ENCODE measurements at places on chromosomes 2 and 18.

- no peak for DNase-seq
These were observed 385.4 kb upstream of the NXPH2 start for GRCh38 chr2:139165601-139166000.

GRCh38 chr2:174240097-174240496 lies 8.2 kb downstream of the OLA1 start:
- no peak for DNase-seq

DNA sequence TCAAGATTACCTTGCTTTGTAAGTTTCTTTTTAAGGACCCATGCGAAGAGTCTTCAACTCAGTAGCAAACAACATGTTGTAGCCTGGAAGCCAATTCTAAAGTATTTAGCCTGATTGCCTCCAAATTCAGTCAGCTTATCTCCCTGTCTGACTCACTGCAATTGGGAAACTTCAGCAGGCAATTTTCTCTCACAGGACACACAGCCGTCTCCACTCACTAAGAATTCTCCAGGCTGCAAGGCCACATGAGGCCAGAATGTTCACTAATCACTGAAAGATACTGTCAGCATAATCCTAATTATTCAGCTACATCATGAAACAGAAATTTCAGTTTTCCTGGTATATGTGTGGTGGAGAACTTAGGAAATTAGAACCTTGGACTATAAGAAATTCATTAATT lies 78.1 kb upstream of the PDE1A start:
- no peak for DNase-seq

DNA sequence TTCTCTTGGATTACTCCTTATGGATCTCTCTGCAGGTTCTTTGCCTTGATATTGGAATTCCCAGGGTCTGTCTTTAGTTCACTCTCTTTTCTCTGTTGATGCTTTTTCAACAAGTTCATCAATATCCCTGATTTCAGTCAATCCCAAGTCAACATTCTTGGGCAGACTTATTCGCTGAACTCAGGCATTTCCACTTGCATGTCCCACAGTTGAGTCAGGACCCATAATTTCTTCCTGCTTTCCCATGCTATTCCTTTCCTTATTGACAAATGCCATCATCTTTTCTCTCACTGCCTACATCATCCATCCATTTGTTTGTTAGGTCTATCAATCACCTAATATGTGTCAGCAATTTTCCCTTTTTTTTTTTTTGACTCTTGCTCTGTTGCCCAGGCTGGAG lies 11.6 kb downstream of the GPD2 start:
- DNase-seq = no peak

DNA sequence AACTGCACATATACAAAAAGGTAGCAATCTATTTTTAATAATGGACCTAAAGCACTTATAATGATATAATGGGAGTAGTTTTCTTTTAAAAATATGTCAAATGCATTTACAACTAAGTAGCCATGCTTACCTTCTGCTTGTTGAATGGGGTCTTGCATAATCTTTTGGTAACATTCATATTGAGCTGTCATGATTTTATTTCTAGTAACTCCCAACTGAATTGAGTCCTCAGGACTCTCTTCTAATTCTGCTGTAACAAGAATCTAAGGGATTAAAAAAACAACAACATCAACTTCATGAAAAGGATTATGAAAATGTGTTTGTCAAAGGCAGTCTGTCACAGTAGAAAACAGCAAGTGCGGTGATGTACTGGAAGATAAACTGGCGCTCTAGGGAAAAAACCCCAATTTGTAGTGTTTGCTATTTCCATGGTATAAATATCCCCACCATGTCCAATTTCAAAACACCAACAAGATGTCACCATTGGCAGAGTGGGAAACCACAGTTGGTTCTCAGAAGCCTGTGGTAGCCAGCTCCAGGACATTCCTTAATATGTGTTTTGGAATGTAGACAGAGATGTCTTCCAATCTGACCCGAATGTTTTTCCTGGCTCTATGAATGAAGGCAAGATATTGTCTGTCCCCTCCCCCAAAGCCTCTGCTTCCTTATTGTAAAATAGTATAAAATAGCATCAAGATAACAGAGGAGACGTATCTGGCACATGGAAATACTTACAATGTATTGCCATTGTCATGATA lies 64.8 kb downstream of the CALCRL start:
- DNase-seq = no peak

DNA sequence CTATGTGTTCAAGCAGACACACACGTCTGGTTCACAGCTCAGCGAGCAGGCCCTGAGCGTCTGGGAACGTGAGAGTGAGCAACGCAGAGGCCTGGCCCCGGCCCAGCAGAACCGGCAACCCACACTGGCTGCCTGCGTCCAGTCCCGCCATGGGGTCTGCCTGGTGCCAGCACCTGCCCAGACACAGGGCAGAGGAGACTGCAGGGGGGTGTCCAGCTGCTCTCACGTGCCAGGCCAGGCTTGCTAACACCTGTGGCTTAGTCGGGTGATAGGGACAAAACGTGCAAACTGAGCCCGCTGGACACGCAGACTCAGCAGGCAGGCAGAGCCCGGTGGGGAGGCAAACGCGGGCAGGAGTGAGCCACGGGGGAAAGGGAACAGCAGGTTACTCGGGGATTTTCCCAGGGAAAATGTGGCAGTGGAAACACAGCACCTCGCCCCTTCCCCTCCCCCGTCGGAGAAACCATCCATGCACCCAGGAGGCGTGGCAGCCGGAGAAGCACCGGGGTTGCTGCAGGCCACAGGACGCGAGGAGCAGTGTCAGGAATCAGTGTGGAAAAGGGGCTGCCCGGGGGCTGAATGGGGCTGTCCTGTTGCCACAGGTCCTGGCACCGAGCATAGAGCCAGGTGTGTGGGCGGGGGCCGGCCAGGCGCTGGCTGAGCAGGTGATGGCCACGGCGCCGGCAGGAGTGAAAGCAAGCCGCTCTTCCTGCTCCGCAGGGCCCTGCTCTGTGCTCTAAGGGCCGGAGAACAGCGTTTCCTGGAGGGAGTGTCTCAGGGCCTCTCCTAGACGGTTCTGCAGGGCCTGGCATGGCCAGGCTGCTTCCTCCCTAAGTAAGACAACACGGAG lies 154.7 kb downstream of the HDAC4 start:
- no peak for DNase-seq

DNA sequence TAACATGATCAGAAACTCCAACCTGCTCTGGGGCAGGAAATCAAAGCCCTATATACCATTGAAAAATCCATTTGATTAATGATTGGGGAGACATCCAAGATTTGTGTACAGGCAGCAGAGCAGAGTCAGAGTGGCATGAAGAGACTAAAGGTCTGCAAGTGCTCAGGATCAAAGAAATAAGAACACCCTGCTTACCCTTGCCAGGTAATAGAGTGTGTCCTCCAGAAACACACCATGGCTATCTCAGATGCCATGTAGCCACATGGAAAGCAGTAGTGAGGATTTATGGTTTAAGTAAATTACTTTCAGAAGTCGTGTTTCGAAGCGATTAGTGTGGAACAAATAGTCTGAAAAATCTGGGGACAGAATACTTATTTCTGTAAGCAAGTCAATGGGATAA lies 592.9 kb downstream of the SUCLG1 start:
- DNase-seq = no peak

- no peak for DNase-seq
These were observed 326.3 kb downstream of the TSN start for GRCh38 chr2:122081751-122082150.

DNA sequence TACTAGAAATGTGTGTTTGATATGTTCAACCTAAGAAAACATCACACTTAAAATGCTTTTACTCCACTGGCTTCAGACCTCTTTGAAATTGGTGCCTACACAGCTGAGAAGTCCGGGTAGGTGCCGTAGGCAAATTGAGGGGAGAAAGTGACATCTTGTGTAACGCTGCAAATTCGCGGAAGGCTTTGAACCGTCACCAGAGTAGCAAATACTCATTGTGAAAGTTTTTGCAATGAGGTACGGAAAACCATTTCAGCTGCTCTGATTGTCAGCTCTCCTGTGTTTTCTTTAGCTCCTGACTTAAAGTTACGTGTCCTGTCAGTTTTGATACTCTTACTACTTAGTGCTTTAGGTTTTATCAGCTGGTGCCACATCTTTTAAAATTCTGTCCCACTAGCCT lies 224.5 kb downstream of the FAM210A start:
- DNase-seq = peak; percentile 29

DNA sequence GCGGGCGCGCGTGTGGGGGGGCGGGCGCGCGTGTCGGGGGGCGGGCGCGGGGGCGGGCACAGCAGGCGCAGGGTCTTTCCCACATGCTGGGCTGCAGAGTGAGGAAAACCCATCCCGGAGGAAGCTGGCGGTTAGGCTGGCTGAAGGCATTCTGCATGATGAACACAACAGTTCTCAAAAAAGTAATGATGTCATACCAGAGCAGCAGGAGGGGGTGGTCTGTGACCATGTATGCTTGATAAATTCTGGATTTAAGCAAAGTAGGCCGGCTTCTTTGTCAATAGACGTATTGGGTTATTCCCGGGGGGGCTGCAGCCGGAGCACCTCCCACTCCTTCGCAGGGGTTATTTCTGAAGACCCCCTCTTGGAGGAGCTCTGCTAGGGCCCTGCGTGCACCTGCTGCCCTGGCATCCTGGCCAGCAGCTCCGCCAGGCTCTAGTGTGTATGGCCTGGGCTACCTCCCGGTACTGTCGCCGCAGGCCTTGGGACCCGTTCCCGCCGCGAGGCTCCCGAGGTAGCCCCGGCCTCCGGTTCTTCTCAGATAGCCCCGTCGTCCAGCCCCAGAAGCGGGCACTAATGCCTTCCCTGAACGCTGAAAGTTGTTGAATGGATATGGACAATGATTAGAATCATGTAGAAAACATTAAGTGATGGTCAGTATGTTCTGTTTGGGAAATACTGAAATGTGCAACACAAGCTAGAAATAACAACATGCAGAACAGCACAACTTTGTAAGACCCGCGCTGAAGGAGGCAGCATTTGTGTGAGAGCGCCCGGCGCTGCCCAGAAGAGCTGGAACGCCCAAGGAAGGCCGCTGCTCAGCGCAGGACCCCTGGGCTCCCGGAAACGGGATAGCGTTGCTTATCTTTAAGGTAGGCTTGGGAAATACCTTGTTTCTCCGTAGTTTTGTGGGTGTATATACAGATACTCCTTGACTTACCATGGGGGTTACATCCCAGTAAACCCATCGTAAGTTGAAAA lies 101.4 kb upstream of the RAB6C start:
- DNase-seq = no peak

DNA sequence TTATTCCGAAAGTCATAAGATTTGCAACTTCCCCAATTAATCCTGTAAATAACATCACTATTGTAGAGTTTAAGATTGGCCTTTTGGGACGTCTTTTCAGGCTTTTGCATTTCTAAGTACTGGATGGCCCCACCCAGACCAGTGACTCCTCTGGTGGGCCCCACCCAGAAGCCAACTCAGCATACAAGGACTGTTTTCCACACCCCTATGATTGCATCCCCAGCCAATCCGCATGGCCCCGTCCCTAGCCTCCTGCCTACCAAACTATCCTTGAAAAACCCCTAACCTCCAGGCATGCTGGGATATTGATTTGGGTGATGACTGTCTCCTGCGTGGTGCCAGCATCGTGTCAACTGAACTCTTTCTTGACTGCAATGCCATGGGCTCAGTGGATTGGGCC lies 24.5 kb upstream of the TGIF1 start:
- DNase-seq = no peak

DNA sequence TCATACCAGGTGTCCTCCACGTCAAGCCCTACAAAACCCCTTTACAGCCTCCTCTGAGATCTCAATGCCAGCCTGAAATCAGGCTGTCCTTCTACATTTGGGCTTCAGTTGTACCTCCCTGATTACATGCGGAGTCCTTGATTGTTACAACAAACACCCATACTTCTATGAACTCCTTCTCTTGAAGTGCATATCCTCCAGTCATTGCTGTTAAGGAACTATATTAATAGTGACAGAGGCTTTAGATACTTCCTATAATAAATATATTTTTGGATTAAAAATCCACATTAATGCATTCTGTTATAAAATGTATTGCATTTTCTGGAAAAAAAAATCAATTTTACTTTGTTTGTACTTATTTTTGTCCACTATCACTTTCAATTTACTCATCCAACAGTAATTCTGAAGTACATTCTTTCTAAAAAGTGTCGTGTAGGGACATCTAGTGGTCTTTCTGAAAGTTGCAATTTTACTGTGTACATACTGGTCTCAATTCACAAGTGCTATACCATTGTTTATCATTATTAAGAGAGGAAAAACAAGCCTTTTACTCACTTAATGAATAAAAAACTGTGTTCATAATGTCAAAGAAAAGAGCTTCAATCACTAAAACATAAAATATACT lies 316.4 kb downstream of the DSEL start:
- DNase-seq = no peak

- DNase-seq = no peak
These were observed 30.8 kb upstream of the TRIB2 start for GRCh38 chr2:12685956-12686355.

- DNase-seq = no peak
These were observed 143.5 kb upstream of the MSH6 start for GRCh38 chr2:47639467-47639866.

- no peak for DNase-seq
These were observed 86.8 kb downstream of the SEMA4F start for GRCh38 chr2:74740741-74741431.

DNA sequence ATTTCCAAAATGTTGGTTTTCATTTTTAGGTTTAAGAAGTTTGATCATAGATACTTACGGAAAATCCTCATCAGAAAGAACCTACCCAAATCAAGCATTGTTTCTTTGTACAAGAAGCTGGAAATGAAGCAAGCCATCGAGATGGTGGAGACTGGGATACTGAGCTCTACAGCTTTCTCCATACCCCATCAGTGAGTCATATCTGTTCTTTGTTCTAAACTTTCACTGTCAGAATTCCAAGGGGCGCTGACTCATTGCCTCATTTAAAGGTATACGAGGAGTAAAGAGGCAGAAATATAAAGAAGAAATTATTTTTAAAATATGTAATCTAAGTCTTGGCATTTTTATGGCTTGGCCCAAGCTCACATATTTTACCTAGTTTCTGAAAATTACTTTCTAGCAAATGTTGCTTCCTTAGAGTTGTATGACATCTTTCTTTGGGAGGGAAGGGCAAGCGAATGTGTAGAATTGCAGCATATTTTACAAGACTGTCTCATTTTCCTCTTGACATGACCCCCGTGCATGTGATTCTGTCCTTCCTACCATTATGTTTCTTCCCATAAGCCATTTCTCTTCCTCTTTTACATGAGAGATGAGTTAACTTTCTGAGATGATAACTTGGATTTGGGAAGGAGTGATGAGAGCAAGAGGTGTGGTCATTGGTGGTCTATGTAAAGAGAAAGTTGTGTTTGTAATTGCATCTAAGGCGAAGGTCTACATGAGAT lies 41.2 kb downstream of the SLC9A4 start:
- no peak for DNase-seq

- no peak for DNase-seq
These were observed 228.5 kb downstream of the ALPK2 start for GRCh38 chr18:58400331-58400870.

DNA sequence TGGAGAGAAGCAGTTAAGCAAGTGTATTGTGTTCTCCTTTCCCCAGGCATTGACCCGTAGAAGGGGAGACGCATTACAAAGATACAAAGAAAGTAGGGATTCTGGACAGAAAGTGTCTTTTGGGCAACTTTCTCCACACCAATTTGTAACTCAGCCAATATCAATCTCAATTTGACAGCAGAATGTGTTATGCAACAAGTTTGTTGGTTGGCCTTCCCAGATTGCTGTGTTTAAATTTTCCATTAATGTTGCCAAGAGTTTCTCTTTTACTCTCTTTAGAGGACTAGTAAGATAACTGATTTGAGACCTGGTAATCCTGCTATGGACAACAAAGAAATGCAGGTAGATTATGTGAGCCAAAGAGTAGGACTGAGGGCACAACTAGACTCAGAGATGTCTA lies 279.6 kb downstream of the ZNF804A start:
- no peak for DNase-seq

Measured in activated T-helper 1 cell treated with anti-CD3 and anti-CD28 coated beads, Interleukin-12 subunit alpha, Interleukin-12 subunit beta, Interleukin-2, Interleukin-4 antibody, amounts not matched to agents 30 ng/mL and 10 ng/mL and 1 ng/mL, durations not matched to agents 14 hours and 24 hours and 36 hours (primary cell).